ENCODE measurements at places on chromosomes 7 and 10.

DNA sequence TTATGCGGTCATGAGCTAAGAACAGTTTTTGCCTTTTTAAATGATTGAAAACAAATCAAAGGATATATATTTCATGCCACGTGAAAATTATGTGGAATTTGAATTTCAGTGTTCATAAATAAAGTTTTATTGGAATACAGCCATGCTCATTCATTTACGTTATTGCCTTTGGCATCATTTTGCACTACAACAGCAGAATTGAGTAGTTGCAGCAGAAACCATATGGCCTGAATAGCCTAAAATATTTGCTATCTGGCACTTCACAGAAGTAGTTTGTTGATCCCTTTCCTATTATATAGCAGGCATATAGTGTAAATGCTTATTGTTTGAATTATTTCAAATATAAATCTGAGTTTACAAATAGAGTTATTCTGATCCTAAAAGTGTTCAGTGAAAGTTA is 59.7 kb downstream of the AUTS2 start:
- no peak for DNase-seq

DNA sequence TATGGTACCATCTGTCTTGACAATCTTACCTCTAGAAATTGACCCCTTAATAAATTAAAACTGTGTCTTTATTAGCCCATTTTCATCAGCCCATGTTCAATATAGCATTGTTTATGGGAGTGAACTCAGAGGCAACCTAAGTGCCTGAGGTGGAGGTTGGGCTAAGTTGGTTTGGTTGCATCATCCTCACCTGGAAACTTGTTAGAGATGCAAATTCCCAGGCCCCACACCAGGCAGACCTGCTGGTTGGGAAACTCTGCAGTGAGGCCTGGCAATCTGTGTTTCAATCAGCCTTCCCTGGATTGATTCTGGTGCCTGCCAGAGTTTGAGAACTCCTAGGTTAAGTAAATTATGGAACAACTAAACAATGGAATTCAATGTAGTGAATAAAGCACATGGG is 9.4 kb upstream of the FAM170B start:
- no peak for DNase-seq

GRCh38 chr7:66078067-66078466 is 2.4 kb downstream of the ASL start:
- DNase-seq, result no peak

DNA sequence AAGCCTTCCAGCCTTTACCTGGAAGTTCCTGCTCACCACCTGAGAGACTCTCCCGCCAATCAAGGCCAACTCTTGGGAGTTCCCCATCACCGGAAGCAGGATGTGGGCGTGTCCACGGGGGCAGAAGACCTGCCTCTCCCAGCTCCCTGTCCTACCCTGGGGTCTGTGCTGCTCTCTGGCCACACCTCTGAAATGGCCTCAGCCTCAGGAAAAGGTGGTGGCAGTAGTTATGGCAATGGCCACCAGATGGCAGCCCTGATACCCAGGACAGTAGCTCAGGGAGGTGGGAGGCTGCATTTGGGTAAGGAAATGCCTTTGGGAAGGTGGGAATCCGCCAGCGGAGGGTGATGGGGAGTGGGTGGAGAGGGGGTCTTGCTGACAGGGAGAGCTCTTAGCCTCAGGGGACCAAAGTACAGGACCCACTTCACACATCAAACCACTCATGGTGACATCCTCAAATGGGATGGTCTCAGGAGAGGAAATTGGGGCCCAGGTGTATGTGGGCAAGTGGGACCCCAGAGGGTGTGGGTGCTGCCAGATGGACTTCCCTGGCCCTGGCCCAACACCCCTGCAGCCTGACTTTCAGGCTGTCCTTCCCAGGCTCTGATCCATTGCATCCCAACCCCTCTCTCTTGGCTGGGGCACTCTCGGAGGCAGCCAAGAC is 33.9 kb downstream of the KAZALD1 start:
- peak; percentile 28 for DNase-seq

DNA sequence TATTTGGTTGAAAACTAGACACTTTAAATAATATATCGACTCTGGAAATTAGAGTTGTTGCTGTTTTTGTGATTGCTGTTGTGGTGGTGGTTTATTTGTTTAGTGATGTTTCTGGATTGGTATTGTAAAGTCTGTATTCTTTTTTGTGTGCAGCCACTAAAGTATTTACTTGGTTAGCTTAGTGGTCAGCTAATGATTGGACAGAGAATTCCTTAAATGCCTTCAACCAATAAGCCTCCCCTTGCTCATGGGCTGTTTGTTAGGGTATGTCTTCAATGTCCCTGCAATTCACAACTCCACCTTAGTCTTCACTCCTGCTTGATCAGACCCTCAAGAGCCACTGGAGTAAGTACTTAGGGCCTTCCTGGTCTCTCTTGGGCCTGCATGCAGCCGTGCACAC is 71.0 kb downstream of the PAXIP1 start:
- DNase-seq, result no peak

- DNase-seq, result no peak
Observed at GRCh38 chr7:50351267-50351666, 46.8 kb downstream of the IKZF1 start.

DNA sequence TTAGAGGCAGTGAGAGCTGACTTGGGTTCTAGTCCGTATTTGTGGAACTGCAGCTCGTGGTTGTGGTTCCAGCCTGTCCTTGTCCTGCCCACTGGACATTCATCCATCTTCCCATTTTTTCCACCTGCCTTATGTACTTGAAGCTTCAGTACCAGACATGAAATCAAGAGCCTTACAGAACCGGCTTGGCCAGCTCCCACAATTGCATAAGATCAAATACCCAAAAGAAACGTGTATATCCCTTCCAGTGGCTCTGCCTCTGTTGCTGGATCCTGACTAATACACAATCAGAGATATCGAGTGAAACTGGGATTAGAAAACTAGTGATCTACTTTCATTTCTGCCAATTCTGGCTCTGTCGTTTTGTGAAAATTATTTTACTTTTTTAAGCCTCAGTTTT is 23.8 kb upstream of the LIPA start:
- DNase-seq, result no peak

- no peak for DNase-seq
Observed at GRCh38 chr10:71649631-71650030, 69.9 kb downstream of the C10orf105 start.

DNA sequence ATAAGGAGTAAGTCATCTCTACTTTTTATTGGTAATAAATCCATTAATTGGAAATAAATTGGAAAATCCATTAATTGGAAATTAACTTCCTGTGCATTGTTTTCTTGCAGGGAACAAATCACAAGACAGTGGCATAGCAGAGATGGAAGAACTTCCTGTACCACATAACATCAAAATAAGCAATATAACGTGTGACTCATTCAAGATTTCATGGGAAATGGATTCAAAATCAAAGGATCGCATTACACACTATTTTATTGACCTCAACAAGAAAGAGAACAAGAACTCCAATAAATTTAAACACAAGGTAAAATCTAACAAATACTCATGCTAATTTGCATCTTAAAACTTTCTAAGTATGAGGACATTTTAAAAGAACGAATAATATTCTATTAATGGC is 57.8 kb downstream of the PHYHIPL start:
- no peak for DNase-seq

- no peak for DNase-seq
Observed at GRCh38 chr7:73770002-73770859, at the start of gene CLDN3. CLDN3 (minus strand) TSS chr7:73770270; CDS start chr7:73770049, 221 bp downstream.

- DNase-seq, result no peak
Observed at GRCh38 chr10:24382979-24383663, 174.2 kb downstream of the KIAA1217 start.

DNA sequence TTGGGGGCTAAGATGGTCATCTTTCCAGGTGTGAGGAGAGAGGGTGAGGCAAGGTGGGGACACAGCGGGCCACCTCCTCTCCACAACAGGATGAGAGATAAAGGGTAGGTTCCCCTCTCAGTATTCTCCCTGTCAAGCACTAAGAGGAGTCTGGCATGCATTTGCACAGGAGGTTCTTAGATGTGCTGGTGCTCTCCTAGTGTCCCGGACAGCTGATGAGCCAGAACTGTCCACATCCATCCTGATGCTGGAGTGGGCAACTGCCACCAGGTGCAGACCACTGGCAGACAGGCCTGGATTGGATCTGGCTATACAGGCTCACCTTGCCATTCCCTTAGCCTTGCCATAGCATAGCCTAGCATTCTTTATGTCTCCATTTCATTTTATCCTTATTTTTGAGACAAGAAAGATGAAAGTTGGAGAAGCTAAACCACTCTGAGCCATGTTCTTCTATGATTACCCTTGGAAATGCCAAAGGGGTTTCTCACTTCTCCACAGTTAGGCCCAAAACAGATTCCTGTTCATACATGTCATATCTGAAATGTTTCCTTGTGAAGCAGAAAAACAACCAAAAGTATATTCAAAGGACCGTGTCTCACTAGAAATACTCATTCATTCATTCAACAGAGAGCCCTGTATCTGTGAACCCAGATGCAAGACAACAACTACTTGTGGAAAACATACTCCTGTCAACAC is 48.8 kb upstream of the ANTXRL start:
- DNase-seq, result no peak

DNA sequence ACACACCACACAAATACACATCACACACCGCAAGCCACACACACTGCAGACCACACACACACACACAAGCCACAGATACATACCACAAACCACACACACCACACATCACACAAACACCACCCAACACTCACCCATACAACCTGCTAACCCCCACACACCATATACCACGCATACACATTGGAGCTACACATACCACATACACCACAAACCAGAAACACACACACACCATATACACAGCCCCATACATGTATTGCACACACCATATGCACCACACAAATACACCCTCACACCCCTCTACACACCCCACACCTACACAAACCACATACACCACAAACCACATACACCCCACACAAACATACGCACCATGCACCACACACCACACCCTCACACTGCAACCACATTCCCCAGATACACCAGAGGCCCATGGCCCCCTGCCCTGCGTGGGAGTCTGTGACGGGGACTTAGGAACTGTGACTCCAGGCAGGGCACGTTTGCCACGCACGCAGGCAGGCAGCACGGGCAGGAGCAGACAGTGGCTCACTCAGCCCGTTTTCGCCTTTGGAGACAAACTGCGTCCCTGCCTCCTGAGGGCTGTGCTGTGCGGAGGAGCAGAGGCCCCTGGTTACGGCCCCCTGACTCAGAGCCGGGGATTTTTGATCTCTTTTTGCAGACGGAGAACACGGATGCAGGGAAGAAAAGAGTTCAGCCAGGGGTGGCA is 52.6 kb downstream of the TMEM209 start:
- DNase-seq, result no peak

DNA sequence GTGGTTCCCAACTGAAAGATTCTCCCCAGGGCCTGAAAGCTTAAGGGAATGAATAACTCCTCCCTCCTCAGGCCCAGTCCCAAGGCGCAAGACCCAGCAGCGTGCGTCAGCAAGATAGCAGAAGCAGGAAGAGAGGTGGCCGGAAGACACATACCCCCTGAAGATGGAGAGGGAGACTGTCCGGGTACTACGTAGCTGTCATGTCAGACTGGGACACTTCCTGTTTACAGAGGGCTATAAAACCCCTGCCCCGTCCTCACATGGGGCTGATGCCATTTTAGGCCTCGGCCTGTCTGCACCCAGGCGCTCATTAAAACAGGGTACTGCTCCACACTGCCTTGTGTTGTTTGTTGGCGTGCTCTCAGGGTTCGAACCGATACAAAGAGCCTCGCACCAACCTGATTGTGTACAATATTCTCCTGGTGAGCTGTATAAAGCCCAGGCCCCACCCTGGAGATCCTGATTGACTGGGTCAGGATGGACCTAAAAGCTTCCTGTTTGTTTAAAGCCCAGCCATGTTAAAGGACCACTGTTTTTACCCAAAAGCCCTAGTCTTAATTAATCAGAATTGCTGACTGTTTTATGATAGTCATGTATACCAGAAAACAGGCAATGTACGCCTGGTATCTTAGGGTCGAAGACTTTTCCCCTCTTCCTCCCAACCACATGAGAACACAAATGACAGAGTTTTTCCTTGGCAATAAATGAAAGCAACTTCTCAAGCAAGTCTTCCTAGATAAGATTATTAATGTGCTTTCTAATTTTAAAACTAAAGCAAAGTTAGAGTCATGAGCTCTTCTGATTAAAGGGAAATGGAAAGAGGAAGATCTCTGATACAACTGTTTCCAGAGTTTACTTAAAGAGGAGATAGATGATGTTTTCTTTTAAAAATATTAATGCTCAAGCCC is 251.5 kb downstream of the DOCK4 start:
- no peak for DNase-seq

Data from stimulated activated CD8-positive, alpha-beta memory T cell treated with anti-CD3 and anti-CD28 coated beads, Interleukin-15, amount 100 ng/mL, for 4 hours (primary cell).